ENCODE measurements at places on chromosomes 5 and 9. TPM values are rescaled to one million over a fixed set of nuclear protein-coding genes. Genes with fewer than 3 reads are reported as not detected.

The SPINK4 gene
- not detected for total RNA-seq

- no peaks in the 10 kb centered on the region for H3K36me3 ChIP-seq
- H3K27me3 ChIP-seq, result no peaks in the 10 kb centered on the region
- H3K27ac ChIP-seq, result no peak overlapping the region
These were observed 273.5 kb downstream of the ARRDC3 start for GRCh38 chr5:91109634-91110033.

DNA sequence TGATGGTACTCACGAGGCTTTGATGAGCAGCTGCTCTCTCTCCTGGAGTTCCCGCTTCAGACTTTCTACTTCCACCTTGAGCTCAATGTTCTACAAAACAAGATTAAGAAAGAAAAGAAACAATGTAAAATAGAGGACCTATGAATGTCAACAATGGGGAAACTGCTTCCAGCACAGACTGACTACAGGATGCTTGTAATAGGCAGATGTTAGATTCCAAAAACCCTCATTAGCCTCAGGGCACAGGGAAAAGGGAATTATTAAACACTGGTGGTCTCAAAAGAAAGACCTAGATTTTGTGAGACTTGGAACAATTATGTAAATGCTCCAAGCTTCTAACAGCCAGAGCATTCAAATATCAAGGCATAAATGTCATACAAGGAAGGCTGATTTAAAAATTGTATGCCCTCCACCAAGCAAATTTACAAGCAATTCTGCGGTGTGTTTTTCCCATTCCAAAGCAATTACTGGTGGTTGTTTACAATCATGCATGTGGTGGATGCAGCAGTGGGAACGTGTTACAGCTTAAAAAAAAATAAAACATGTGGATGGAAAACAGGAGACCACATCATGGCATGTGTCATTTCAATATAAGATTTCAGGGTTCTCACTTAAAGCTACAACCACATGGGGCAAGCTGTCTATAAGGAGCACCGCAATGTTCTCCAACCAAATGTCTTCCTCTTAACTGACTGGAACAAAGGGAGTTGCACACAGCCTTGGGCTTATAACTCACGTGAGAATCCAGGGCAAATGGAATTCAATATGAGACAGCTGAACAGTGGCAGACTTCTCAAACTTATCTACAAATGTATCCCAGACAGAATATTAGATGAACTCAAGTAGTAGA, 34.0 kb downstream of the CDK5RAP2 start:
- no peak overlapping the region for H3K4me3 ChIP-seq
- no peak overlapping the region for H3K27ac ChIP-seq
- H3K4me1 ChIP-seq, result no peaks in the 10 kb centered on the region
- no peaks in the 10 kb centered on the region for H3K27me3 ChIP-seq
- DNase-seq, result no peak

The CTSV gene
- 1.4 TPM for total RNA-seq

DNA sequence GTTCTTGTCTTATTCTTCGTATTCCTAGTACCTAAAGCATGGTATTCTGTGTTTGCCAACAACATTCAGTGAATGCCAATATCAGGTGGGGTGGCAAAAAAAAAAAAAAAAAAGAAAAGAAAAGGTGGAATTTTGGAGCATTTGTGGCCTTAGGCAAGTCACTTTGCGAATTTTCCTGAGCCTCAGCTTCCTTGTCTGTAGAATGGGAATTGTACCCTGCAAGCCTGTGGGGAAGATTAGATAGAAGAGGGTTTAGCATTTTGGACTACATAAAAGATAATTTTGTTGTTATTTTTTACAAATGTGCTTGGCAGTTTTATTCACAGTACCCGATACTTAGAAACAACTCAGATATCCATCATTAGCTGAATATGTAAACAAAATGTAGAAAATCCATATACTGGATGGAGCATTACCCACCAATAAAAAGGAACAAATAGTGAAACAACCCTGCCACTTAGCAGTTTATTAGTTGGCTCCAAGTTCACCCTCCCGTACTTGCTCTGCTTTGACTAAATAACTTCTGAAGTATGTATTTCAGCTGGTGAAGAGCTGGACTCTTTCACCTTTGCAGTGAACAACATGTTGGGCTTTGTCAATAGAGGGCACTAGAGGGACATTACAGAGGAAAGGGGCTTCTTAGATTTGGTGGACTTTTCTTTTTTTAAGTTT, 13.6 kb downstream of the UBE2D2 start:
- peaks cover 9% of the 10 kb centered on the region for H3K36me3 ChIP-seq
- no peaks in the 10 kb centered on the region for H3K27me3 ChIP-seq
- peaks cover 70% of the 10 kb centered on the region for H3K4me1 ChIP-seq
- H3K4me3 ChIP-seq, result no peak overlapping the region
- no peak for DNase-seq
- peak overlapping the region; percentile 5 for H3K27ac ChIP-seq

- no peak overlapping the region for H3K4me3 ChIP-seq
- H3K4me1 ChIP-seq, result no peaks in the 10 kb centered on the region
- H3K27ac ChIP-seq, result no peak overlapping the region
These were observed 7.4 kb upstream of the MOB3B start for GRCh38 chr9:27537027-27537435.

DNA sequence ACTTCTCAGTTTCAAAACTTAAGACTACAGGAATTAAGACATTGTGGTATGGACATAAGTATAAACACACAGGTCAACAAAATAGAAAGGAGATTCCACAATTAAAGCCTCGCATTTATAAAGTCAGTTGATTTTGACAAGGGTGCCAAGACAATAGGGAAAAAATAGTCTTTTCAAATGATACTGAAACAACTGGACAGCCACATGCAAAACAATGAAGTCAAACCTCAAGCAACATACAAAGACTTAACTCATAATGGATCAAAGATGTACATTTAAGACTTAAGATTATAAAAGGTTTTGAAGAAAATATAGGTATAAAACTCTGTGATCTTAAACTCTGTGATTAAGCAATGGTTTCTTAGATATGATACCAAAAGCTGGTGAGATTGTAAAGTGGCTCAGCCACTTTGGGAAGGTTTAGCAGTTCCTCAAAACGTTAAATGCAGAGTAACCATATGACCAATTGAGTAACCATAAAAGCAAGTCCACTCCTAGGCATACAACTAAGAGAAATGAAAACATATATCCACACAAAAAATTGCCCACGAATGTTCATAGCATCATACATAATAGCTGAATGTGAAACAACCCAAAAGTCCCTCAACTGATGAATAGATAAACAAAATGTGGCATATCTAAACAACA, 22.0 kb downstream of the HINT1 start:
- DNase-seq, result no peak
- no peaks in the 10 kb centered on the region for H3K27me3 ChIP-seq
- H3K4me1 ChIP-seq, result peaks cover 7% of the 10 kb centered on the region
- no peak overlapping the region for H3K27ac ChIP-seq

- H3K27me3 ChIP-seq, result no peaks in the 10 kb centered on the region
- no peak overlapping the region for H3K27ac ChIP-seq
- H3K36me3 ChIP-seq, result no peaks in the 10 kb centered on the region
- no peak for DNase-seq
- H3K4me3 ChIP-seq, result no peak overlapping the region
These were observed 64.1 kb downstream of the PLAC8L1 start for GRCh38 chr5:146041180-146041789.

GRCh38 chr5:95449460-95449859, 58.3 kb downstream of the FAM81B start:
- no peaks in the 10 kb centered on the region for H3K4me1 ChIP-seq
- H3K4me3 ChIP-seq, result no peak overlapping the region
- H3K27me3 ChIP-seq, result no peaks in the 10 kb centered on the region
- DNase-seq, result no peak
- H3K27ac ChIP-seq, result no peak overlapping the region

- no peak overlapping the region for H3K27ac ChIP-seq
- H3K27me3 ChIP-seq, result no peaks in the 10 kb centered on the region
- no peak overlapping the region for H3K4me3 ChIP-seq
- peaks cover 10% of the 10 kb centered on the region for H3K4me1 ChIP-seq
- DNase-seq, result no peak
These were observed 89.2 kb downstream of the ACER2 start for GRCh38 chr9:19498015-19498414.

DNA sequence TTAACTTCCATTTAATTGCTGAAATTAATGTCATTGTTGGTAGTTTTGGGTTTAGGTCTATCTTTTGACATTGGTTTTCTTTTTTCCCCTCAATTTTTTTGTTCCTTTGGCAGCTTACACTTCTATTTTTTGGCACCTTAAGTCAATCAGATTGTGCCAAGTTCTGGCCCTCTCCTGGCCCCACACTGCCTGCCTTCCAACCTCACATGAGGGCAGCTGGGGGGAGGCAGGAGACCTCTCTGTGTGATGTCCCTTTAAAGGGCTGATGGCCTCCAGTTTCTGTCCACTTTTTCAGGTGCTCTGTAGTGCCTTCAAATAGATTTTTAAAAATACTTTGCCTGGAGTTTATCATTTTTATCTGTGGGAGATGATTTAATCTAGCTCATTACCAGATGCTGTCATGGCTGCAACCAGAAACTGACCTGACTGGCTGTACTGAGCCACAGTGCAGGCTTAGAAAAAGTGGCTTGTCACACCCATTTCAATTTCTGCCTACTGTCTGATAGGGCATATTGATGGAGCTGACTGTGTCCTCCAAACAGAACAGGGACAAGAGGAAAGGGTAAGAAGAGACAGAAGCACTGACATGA, 196.6 kb downstream of the FANCC start:
- H3K27ac ChIP-seq, result no peak overlapping the region
- DNase-seq, result no peak
- H3K36me3 ChIP-seq, result peaks cover 2% of the 10 kb centered on the region
- no peaks in the 10 kb centered on the region for H3K4me1 ChIP-seq
- H3K27me3 ChIP-seq, result no peaks in the 10 kb centered on the region

DNA sequence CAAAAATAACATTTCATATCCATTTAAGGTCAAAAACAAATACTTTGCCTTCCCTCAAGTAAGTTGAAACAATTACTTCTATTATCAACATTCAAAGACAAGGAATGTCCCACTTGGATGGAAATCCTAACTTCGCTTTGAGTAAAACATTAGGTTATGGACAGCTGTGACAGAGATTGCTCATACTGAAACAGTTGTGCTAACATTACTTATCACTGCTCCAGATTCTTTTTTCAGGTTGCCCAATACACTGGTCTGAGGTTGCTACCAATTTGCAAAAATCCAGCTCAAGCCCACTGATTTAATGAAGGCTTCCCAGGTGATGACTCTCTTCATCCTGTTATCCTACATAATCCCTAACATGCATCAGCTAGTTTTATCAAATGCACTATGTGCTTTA, 98.3 kb downstream of the UBAP2 start:
- no peak for DNase-seq
- no peaks in the 10 kb centered on the region for H3K4me1 ChIP-seq
- no peaks in the 10 kb centered on the region for H3K27me3 ChIP-seq
- H3K4me3 ChIP-seq, result no peak overlapping the region
- no peak overlapping the region for H3K27ac ChIP-seq

GRCh38 chr9:130839132-130840111, 4.4 kb downstream of the ABL1 start:
- H3K36me3 ChIP-seq, result no peaks in the 10 kb centered on the region
- no peaks in the 10 kb centered on the region for H3K27me3 ChIP-seq
- no peak overlapping the region for H3K27ac ChIP-seq
- no peak overlapping the region for H3K4me3 ChIP-seq

The HK3 gene
- total RNA-seq, result 0.22 TPM

DNA sequence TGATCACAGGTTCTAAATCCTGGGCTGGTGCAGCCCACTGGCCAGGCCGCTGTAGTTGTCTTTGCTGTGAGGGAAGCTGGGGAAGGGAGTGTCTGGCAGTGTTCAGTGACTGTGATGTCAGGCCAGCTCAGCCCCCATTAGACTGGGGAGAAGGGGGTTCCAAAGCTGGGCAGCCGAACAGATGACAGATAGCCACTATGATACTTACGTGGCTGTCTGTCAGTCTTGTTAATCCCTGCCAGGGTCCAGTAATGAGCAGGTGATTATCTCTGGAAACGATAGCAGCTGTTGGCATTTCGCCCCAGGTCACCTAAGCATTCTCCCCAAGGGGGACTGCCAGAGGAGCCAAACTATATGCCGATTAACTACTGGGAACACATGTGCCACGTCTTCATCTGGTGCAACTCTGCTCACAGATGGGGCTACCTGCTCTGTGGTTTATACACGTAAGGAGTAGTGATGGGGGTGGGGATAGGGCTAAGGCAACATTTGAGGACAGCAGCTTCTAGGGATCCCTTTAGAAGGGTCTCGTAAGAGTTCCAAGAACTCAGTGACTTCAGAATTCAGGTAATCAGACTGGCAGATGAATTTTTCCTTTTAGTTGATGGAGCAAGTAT, 396.3 kb downstream of the KDM4C start:
- H3K27me3 ChIP-seq, result no peaks in the 10 kb centered on the region
- H3K36me3 ChIP-seq, result peaks cover 41% of the 10 kb centered on the region
- no peak for DNase-seq
- peaks cover 20% of the 10 kb centered on the region for H3K4me1 ChIP-seq
- no peak overlapping the region for H3K4me3 ChIP-seq

GRCh38 chr5:86716121-86716520, 98.4 kb downstream of the COX7C start:
- no peaks in the 10 kb centered on the region for H3K36me3 ChIP-seq
- no peak overlapping the region for H3K27ac ChIP-seq
- H3K4me1 ChIP-seq, result no peaks in the 10 kb centered on the region
- no peak for DNase-seq

The DPP7 gene
- total RNA-seq, result 195 TPM

The PPP1R26 gene
- total RNA-seq, result 3.5 TPM

The GFRA3 gene
- not detected for total RNA-seq

The C8G gene
- total RNA-seq, result 0.90 TPM

The MAMDC2 gene
- total RNA-seq, result not detected

GRCh38 chr5:62376064-62376463, 27.6 kb downstream of the DIMT1 start:
- no peak overlapping the region for H3K4me3 ChIP-seq
- H3K36me3 ChIP-seq, result peaks cover 52% of the 10 kb centered on the region
- no peaks in the 10 kb centered on the region for H3K4me1 ChIP-seq
- no peak for DNase-seq

- no peak overlapping the region for H3K4me3 ChIP-seq
- peaks cover 25% of the 10 kb centered on the region for H3K27me3 ChIP-seq
- no peaks in the 10 kb centered on the region for H3K4me1 ChIP-seq
- DNase-seq, result no peak
These were observed 31.9 kb downstream of the CNTFR start for GRCh38 chr9:34557426-34558321.

The SPINK13 gene
- not detected for total RNA-seq

DNA sequence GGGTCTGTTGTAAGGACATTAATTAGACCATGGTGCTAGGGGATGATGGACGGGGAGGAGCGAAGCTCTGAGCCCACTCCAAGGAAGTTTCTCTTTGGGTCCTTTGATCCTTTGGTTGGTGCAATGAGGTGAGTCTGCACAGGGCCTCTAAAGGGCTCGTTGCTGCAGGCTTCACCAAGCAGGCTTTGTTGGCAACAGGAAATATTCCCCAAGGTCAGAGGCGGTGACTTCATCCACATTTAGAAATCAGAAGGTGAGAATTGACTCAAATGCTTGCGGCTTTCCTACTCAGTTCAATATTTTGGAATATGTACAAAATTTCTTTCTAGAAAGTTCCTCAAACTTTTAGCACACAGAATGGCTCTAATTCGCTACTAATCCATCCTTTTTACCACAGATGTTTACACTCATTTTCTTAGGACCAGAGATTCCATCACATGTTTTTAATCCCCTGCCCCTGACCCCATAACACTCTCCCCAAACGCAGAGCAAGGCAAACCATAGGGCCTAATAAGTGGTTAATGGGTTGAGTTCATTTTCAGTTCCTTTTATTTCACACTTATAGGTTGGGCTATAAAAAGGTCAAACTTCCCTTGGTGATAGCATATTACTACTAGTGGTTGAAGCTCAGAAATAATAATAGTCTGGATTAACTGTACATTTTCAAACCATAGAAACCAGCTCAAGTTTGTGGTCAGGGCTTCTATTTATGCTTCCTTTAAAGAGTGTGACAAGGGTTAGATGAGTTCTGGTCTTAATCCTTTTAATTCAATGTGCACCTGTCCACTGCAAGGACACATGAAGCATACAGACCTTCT, 37.3 kb upstream of the TMEM252 start:
- peaks cover 1% of the 10 kb centered on the region for H3K27me3 ChIP-seq
- H3K4me1 ChIP-seq, result no peaks in the 10 kb centered on the region
- DNase-seq, result no peak
- H3K27ac ChIP-seq, result no peak overlapping the region
- no peak overlapping the region for H3K4me3 ChIP-seq
